NCI-H1092 treated with DMSO at 0.1 percent for 48 hours (cell line): ENCODE measurements at places on chromosomes 1 and 21.

DNA sequence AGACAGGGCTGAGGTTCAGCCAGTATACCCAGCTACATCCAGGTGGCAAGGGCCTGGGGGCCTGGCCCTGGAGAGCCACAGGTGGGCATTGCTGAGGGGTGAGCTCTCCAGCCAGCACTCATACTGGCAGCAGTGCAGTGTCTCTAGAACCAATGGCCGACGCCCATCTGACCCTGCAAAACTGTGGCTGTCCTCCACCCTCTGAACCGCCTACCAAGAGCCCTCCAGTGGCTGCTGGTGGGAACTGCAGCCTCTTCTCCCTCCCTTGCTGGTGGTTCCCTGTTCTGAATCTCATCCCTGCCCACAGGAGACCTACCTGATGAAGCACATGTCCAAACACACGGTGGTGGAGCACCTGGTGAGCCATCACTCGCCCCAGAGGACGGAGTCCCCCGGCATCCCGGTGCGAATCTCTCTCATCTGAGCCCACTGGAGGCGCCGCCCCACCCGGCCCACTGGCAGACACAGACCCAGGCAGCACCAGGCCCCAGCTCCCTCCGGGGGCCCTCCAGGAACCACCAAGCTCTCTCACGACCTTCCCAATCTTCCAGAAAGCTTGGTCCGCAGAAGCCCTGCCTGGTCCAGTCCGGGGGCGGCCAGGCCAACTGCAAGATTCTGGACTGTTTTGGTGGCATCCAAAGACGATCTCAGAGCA, 22.1 kb downstream of the A3GALT2 start:
- DNase-seq = peak; percentile 53

- DNase-seq = no peak
Observed at GRCh38 chr1:62415687-62416086, 21.2 kb upstream of the USP1 start.

GRCh38 chr1:24705260-24706073, 39.8 kb upstream of the CLIC4 start:
- peak; percentile 99 for DNase-seq

GRCh38 chr1:205917466-205918238, 25.6 kb downstream of the SLC26A9 start:
- DNase-seq = no peak

- DNase-seq = no peak
Observed at GRCh38 chr1:38015978-38016725, 3.6 kb downstream of the UTP11 start.

DNA sequence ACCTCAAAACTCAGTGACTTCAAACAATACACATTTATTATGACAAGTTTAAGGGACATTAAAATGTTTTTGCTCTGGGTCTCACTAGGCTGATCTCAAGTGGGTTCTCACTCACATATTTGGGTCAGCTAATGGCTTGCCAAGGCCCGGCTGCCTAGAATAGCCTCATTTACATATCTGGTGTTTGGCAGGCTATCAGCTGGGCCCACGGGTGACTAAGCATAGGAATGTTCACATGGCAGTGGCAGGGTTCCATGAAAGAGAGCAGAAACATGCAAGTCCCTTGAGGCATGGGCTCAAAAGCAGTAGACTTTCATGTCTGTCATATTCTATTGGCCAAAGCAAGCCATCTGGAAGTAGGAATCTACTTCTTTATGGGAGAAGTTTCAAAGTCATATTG, 492.6 kb downstream of the KCNT2 start:
- no peak for DNase-seq

- DNase-seq = no peak
Observed at GRCh38 chr1:6261615-6261995, 707 bp upstream of the GPR153 start.

- no peak for DNase-seq
Observed at GRCh38 chr1:111197598-111198284, 2.7 kb downstream of the DENND2D start.

DNA sequence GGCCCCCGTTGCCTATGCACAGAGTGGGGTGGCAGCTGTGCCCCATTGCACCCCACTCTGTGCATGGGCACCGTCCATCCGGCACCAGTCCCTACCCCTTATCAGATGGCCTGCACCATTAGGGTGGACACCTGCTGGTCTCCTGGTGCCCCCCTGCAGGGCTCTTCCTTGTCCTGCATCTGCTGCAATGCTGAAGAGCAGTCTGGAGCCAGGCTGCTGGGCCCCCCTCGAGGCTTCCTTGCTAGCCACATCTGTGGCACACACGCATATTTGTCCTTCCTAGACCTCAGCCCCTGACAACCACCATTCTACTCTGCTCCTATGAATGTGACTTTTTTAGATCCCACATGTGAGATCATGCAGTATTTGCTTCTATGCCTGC, 56.4 kb downstream of the COL18A1 start:
- DNase-seq = no peak

- DNase-seq = no peak
Observed at GRCh38 chr1:153343811-153344717, 4.6 kb downstream of the PGLYRP4 start.

DNA sequence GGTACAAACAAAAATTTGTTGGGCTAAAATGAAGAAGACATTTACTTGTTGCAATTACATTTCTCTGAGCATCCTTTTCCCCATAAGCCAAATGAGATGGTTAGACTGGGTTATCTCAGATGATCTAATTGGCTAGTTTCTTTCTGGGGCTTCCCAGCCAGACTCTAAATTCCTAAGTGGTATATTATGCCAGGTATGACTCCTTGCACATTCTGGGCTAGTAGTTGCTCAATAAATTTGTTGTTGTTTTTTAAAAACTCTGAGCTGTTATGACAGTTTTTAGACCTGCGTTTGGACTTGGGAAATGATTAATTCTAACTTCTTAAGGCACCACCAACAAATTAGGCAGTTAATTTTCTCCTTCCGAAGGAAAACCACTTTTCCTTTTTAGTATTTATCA, 66.1 kb downstream of the UCK2 start:
- no peak for DNase-seq

DNA sequence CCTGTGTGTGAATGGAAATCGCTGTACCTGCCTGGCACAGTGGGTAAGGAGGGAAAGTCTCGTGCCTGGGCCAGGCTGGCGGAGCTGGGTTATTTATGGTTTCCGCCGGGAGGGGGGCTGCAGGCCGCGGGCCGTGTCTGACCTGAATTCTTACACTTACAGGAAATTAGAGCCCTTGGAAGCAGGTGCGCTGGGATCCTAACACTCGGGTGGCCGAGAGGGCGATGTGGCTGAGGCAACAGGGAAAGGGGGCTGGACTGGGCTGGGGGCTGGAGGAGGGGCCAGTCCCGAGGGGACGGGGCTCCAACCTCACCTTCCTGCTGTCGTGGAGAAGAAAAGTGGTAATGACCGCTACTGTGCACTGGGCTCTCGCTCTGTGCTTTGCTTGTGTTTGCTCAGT, 109.4 kb upstream of the WNT4 start:
- no peak for DNase-seq

DNA sequence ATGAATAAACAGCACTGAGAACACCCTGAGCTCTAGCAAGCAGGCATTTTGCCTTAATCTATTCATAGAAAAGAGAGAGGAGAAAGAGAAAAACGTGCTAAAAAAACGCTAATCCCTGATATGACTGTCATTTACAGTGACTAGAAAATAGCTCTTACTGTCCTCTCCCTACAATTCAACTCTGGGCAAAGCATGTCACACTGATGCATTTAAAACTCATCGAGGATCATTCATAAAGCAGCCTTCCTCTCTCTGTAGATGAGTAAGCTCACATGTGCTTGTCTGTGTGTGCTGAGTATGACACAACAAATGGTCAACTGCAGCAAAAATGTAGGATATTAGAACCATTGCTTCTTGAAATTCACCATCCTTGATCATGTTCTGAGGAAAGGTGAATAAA, 109.0 kb downstream of the SGIP1 start:
- no peak for DNase-seq

GRCh38 chr1:92864131-92864530, 32.3 kb downstream of the RPL5 start:
- no peak for DNase-seq

- no peak for DNase-seq
Observed at GRCh38 chr1:178530037-178530402, 17.1 kb downstream of the TEX35 start.

- DNase-seq = no peak
Observed at GRCh38 chr1:119341372-119341947, 27.1 kb upstream of the HAO2 start.

DNA sequence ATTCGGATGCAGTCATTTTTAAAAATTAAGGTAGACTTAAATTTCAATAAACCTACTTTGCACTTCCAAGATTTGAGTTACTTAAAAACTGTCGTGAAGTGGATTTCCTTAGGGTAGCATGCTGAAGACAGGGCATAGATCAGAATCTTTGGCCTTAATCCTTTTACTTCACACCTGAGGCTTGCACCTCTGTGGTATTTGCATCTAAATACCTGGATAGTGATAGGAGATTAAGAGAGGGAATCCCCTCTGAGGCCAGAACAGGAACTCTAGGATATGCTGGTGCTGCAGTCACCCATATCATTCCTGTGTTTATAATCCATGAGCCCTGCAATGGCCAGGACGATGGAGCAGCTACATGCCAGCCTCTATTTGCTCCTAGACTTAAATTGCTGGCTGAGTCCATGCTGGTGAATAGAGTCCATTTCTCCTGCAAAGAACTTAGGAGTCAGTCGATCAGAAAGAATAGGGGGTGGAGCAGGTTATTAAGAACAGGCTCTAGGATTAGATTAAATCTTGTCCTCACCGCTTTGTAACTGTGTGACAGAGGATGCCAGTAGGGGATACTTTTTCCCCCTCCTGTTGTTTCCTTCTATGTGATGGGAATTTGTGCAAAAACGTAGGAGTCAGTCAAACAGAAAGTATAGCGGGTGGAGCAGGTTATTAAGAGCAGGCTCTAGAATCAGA, 333.6 kb downstream of the DUSP10 start:
- no peak for DNase-seq

DNA sequence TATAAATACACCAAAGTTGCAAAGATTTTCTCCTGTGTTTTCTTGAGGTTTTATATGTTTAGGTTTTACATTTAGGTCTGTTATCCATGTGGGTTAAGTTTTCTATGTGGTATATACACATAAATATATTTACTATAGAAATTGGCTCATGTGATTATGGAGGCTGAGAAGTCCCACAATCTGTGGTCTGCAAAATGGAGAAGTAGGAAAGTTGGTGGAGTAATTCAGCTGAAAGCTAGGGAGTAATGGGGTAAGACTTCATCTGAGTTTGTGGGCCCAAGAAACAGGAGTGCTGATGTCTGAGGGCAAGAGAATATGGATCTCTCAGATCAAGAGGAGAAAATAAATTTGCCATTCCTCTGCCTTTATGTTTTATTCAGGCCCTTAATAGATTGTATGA, 146.0 kb downstream of the GPATCH2 start:
- no peak for DNase-seq

DNA sequence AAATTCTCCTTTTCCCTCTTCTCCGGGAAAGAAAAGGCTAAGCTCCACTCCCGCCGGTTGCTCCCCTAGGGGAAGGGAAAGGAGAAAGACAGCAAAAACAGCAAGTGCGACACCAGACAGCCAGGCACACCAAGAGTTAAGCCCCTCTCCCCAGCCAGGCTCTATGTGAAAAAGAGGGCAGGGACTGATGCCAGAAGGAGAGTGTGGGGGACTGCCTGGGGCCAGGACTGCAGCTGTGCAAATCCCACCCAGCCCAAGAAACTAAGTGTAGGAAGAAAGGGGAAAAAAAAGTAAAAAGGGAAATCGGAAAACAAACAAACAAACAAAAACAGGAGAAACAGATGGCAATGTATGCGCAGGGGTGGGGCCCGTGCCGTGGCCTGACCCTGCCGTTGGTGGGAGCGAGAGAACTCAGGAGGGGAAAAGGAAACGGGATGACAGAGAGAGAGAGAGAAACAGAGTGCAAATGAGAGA, 27.7 kb upstream of the FMO1 start:
- no peak for DNase-seq

- no peak for DNase-seq
Observed at GRCh38 chr1:18322368-18323032, 158.2 kb upstream of the KLHDC7A start.

DNA sequence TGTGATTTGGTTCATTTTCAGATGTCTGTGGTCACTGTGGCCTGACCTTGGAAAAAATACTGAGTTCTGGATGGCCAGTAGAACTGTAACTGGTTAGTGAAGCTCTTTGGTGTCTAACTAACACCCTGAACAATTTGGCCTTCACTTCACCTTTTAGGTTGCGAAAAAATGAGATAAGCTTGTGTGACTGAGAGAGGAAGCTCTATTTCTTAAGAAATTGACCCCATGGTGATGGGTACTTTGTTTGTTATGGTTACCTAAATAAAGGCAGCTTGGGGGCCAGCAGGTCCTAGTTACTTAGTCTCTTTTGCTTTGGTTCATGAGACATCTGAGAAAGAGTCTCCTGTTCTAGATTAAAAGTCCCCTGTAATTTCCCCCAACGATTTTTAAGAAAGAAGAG, 181.6 kb downstream of the ZNF326 start:
- DNase-seq = no peak

- DNase-seq = no peak
Observed at GRCh38 chr1:167092653-167093052, 1.2 kb upstream of the STYXL2 start.

GRCh38 chr1:225853441-225853840, 28.7 kb downstream of the TMEM63A start:
- no peak for DNase-seq

- DNase-seq = no peak
Observed at GRCh38 chr1:1236945-1237873, 5.2 kb downstream of the B3GALT6 start.

DNA sequence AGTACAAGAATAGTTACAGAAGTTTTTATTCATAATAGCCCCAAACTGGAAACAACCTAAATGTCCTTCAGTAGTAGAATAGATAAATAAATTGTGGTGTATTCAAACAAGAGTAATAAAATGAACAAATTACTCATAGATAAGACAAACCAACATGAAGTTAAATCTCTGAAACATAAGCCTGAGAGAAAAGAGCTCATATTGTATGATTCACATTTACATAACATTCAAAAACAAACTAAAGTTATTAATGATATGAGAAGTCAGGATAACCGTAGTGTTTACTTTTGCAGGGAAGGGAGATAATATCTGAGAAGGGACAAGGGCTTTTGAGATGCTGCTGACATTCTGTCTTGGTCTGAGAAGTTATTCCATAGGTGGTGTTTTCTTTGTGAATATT, 13.5 kb downstream of the STPG1 start:
- DNase-seq = no peak

DNA sequence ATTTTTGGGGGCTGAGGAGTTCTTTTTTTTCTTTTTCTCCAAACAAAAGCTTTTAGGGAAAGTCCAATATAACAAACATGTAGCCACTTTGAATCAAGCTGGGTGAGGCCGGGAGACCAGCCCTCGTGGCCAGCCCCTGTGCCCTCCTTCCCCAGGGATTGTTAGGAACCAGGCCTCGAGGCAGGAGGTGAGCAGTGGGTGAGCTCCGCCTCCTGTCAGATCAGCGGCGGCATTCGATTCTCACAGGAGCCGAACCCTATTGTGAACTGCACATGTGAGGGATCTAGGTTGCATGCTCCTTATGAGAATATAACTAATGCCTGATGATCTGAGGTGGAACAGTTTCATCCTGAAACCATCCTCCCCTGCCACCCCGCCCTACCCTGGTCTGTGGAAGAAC, 41.8 kb upstream of the TTC22 start:
- no peak for DNase-seq

GRCh38 chr1:30718636-30719405, 4.6 kb downstream of the MATN1 start:
- peak; percentile 84 for DNase-seq
